ENCODE measurements at places on chromosomes 4 and X.

GRCh38 chr4:161717084-161717483, 446.7 kb downstream of the FSTL5 start:
- no peak for DNase-seq

DNA sequence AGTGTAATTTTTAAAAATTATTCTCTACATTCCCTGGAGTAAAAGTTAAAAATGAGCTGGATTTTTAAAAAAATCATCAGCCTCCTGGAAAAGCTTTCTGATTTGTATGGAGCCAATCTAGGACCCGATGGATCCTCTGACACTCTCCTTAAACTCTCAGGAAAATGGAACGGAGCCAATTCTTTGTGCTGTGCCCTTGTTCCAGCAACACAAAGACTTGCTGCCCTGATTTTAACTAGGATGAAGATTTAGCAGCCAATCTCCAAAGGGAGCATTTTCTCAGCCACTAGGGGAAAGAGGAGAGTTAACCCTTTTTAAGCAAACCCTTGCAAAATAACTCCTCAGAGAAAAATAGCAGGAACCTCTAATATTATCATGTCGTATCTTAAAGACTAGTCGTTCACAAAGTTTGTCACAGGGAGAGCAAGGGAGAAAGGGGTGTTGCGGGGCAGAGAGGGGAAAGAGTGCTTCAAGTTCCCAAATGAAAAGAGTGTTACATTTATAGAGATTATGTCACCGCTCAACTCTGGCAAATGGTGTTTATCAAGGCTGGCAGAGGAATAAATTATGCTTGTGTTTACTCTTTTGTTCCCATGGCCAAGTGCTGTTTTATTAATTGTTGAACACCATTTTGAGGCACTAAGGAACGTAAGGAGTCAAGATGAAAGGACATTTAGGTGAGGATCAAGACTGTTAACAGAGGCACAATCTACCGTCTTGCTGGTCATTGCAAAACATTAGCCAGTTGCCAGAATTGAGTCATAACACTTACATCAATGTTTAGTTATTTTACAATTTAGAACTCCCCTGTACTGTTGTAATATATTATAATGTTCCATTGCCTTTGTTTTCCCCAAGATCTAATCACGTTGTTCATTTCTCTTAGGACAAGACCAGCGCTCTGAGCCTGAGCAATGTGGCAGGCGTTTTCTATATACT, 250.7 kb downstream of the THOC2 start:
- DNase-seq, result no peak

DNA sequence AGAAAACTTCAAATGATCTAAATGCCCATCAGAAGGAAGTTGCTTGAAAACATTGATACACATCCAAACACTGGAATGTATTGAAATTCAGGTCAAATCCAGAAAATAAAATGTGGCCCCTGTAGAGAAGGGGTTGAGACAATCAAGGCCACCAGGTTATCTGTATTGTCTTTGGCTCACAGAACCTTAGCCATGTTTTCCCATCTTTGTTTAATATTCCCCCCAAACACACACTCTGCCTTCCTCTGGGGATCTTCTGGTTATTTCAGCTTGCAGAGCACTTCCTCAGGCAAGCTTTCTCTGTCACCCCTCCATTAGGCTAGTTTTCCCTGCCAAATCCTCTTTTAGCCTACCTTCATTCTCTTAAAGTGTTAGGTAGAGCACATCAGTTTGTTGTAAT, 30.5 kb downstream of the PAGE2 start:
- DNase-seq, result no peak

DNA sequence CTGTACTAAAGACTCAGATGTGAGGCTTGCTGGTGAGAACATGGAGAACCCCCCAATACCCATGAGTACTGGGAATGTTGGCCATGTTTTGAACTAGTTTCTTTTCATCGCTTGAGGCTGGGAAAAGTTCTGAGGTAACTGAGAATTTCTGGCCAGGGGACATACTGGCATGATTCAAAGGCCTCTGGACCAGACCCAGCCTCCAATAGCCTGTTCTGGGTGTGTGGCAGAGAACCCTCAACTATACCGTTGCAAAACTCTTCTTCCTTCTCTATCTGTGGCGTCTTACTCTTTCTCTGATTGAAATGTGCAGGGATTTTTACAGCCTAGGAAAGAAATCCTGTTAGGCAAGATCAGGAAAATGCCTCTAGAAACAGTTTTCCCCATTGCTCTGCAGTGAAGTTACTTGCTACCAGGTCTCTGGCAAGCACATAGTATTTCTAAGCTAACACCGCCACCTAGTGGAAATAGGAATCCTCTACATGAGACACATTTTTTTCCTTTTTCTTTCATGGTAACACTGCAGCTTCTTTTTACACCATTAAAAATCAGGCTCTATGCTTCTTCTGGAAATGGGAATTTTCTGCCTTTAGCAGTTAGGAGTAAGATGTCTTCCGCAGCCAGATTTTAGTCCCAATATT, 170.7 kb upstream of the ZCCHC13 start:
- DNase-seq, result peak; percentile 16

DNA sequence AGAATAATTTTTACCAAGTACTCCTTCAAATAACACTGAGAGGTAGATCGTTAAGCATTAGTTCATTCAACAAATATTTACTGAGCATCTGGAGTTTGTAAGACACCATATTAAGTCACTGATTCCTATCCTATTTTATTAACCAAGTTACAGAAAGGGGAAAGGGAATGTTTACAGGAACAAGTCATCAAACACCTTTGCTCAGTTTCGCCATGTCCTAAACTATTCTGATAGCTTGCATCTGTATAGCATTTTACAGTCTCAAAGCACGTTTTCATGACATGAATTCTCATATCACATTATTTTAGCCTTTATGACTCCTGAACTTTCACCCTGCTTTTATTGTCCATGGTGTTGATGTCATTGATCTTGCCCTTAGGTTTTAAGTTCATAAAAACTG, 89.2 kb downstream of the AREG start:
- DNase-seq, result no peak

- no peak for DNase-seq
These were observed 8.6 kb upstream of the ZXDA start for GRCh38 chrX:57918750-57919436.

DNA sequence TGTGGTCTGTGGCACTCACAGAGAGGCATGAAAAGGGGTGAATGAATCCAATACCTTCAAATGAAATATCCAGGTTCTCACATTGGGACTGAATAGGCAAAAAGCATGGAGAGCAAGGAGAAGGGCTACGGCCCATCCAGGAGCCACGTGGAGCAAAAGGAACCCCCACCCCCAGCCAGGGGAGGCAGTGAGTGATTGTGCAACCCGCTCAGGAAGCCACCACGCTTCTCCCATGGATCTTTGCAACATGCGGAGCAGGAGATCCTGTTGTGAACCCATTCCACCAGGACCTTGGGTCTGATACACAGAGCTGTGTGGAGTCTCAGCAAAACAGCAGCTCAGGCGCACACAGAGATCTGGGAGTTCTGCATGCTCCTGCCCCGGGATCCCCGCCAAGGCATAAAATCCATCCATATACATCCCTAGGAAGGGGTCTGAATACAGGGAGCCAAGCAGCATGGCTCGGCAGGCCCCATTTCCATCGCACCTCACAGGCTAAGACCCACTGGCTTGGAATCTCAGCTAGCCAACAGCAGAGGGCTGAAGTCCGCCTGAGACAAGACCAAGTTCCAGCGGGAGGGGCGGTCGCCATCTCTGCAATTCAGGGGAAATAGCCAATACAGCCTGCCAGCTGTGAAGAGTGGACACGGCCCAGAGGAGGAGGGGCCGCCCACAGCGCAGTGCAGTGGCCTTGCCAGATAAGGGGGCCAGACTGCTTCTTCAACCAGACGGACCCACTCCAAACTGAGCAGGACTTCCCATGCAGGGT, 80.2 kb downstream of the FGF16 start:
- no peak for DNase-seq

All from NCI-H446 treated with DMSO at 0.1 percent for 48 hours (cell line).